Glutamatergic neuron (in vitro differentiated cells): ENCODE measurements at places on chromosomes 5 and 9.
A peak's percentile ranks its signal among the peaks of the same experiment; 100 is the strongest.

GRCh38 chr5:443239-444151, 519 bp downstream of the EXOC3 start:
- DNase-seq, result peak; percentile 13

DNA sequence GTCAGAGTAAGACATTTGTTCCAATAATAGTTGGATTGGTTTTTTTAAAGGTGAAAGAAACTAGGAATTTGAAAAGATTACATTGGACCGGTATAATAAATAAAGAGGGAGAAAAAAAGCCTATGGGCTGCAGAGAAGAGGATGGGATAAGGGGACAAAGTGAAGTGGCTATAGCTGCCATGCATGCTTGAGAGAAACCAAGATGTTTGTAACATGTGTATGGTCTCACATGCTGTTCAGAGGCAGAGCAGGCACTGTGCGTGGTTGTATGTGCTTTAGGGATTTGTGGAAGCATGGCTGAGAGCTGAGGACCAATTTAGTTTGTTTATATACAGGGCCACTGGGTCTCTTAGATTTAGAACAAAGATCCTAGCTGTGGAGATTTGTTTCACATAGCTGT, 32.7 kb downstream of the LNPEP start:
- DNase-seq, result no peak

GRCh38 chr9:19018201-19018600, 14.8 kb downstream of the SAXO1 start:
- DNase-seq, result no peak

GRCh38 chr9:113541019-113541900, 77.7 kb downstream of the RGS3 start:
- peak; percentile 63 for DNase-seq

DNA sequence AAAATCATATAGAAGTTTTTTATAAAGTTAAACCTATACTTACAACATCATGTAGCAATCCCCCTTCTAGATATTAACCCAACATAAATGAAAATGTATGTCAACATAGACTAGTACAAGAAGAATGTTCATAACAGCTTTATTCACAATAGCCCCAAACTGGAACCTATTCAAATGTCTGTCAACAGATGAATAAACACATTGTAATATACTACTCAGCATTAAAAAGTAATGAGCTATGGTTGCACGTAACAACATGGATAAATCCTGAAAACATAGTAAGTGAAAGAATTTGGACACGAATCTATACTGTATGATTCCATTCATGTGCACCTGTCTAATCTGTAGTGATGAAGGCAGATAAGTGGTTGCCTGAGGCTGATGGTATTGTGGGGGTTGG, 73.9 kb downstream of the CSNK1G3 start:
- no peak for DNase-seq

GRCh38 chr9:13860019-13860418, 453.9 kb downstream of the NFIB start:
- DNase-seq, result no peak

DNA sequence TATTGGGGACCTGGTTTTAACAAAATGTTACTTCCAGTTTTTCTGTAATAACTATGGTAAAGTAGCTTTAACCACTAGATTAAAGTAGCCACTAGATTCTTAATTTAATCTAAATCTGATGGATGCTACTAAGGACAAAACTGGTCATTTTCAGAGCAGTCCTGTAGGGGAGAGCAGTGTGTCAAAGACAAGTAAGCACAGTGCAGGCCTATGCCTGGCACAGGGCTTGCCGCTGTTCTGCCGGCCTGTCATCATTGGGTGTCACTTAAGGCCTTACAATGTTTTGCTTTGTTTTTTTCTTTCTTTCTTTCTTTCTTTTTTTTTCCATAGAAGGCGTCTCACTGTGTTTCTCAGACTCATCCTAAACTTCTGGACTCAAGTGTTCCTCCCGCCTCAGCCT, 53.0 kb upstream of the NXNL2 start:
- DNase-seq, result no peak

DNA sequence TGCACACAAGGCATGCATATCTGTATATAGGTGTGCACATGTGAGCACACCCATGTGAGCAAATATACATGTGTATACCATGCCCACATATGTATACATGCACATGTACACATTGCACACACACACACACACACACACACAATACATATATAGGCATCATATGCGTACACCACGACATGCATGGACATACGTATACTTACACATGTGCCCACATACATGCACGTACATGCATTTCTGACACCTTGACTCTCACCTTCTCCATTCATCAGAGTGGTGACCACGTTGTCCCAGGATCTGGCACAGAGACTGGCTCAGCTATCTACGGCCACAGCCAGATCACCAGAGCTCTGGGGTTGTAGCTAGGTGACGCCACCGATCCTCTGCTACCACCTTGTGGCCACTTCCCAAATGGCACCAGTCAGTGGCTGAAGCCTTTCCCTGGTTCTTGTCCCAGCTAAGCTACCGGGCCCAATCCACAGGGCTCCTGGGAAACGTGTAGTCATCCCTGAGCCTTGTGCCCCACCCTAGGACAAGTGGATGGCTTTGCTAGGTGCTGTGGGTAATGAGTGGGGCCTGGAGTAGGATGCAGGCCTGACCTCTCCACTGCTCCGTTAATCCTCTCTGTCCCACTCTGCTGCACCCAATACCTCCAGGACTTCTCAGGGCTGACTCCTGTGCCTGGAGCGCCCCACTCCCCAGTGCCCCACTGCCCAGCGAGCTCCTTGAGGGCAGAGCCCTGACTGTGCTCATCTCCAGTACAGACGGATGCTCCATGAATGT, 194.4 kb downstream of the RGS3 start:
- DNase-seq, result peak; percentile 93

DNA sequence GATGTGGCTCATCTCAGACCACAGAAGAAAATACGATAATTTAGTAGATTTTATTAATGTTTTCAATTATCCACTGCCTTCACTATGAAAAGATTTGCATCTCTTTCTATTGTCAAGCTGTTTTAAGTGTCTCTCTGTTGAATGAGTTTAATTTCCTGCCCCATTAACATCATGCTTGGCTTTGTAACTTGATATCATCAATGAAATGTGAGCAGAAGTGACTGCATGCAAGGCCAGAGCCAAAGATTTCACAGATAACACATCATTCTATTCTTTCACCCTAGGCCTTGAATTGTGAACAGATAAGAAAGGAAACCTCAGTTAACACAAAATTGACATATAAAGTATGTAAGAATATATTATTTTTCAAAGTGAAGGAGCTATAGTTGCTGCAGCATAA, 986.4 kb upstream of the CDH18 start:
- no peak for DNase-seq

DNA sequence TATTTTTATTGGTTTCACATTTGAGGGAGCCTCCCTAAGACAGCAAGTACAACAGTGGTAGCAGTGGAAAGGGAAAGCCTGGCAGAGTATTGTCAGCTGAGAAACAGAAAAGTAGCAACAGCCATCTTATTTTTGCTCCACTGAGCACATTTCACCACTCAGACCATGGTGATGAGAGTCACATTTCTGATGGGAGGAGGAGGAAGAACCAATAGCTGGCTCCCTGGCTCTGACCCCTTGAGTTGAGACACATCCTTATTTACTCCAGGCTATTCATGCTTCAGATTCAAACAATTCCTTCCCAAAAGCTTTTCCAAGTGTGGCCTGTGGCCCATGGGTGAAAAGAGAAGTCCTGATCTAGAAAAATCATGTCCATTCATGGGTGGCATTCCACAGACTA, 236.3 kb downstream of the ARHGAP26 start:
- no peak for DNase-seq

GRCh38 chr5:89729623-89730301, 679.8 kb downstream of the CETN3 start:
- DNase-seq, result no peak

DNA sequence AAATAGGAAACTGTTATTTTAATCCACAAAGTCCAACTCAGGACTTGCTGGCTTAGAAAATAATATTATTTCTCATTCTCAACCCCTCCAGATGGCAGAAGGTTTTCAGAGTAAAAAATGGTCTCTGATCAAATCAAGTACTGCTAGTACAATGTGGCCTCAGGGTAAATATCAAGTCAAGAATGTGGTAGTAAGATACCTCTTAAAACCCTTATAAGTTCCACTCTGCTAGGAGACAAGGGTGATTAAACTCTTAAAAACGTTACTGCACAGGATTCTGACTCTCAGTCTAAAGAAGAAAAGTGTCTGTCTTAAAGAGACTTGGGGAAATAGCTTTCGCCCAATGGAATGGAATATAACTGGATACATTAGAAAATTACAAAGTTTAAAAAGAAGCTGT, 120.8 kb upstream of the PDE4D start:
- DNase-seq, result no peak

GRCh38 chr9:101931756-101932155, 193.3 kb upstream of the GRIN3A start:
- no peak for DNase-seq

DNA sequence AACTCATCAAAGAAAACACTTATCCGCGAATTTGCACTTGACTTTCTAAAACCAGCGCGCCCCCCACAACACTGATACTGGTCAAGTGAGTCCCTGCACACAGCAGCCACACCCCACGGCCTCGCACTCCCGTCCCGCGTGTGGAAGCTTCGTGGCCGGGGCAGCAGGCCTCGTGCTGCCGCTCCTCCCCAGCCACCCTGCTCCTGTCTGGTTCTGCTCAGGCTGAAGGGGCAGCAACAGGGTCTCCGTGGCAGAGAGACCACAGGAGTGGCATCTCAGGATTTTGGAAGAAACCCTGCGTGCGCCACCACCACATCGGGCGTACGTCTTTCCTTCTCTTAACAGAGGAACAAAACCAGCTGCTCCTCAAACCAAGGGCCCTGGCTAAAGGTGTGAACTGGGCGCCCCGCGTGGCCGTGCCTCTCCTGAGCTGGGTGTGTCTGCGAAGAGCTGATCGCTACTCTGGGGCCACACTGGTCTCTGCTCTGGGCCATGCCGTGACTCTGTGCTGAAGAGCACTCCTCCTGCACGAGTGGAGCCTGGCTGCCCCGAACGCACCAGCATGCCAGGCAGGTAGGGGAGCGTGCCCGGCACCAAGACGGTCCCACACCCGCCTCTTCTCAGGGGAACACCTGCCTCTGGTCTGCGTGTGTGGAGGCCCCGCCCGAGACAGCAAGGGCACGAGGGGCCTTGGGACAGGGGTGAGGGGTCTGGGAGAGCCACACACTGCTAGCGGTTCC, 17.4 kb upstream of the LHX3 start:
- no peak for DNase-seq

- DNase-seq, result no peak
Measured at GRCh38 chr5:53253421-53253871, 143.9 kb upstream of the MOCS2 start.

- DNase-seq, result no peak
Measured at GRCh38 chr5:57276353-57276752, 102.5 kb downstream of the GPBP1 start.

- DNase-seq, result no peak
Measured at GRCh38 chr5:125583321-125584139, 837.1 kb upstream of the ZNF608 start.

DNA sequence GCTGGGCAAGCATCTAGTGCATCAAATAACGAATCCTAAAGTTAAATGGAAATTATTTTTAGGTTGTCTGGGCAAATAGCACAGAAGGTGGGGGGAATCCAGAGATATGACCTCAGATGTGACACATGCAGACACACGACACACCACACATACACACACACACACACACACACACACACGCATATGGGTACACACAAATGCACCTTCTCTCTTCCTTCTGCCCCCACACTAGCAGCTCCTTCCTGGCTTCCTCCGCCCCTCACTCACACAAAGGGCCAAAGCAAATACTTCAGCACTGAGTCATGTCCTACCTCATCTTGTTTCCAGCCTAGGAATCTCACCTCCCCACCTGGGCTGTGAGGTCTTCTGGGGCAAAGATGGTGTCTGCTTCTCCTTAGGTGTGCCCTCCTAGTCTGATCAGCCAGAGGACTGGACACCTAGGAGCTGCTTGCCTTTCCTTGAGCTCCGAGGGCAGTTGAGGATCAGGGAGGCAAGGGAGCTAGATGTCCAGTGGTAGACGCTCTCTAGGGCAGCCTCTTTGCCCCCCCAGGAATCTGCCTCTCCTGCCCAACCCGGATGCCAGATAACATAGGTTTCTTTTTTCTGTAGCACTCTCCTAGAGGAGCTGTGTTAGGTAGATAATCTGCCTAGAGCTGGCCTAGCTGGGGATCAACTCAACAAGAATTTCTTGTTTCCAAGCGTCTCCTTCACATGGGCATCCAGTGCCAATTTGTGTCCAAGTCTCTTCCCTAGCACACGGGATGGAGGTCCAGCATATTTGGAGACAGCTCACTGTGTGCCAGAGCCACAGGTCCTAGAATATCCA, 14.3 kb upstream of the JADE2 start:
- no peak for DNase-seq

GRCh38 chr9:71764463-71764862, 3.9 kb downstream of the CEMIP2 start:
- DNase-seq, result no peak

DNA sequence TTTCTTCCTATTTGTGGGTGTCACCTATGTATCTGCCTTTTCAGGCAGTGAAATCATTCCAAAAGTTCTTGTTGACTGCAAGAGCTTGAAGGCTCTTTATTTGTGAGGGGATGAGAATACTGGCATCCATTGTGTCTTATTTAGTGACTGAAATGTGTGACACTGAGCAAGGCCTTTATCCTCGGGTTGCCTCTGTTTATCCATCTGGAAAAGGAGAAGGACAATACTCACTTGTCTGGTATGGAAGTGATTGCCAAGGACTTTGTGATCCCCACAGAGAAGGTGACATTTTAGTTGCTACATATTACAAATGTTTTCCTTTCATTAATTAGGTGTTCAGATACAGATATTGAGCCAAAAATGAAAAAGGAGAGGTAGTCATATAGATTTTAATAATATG, 80.2 kb downstream of the ARRDC3 start:
- DNase-seq, result no peak

- DNase-seq, result no peak
Measured at GRCh38 chr5:159311063-159311462, 19.2 kb downstream of the IL12B start.

- no peak for DNase-seq
Measured at GRCh38 chr5:132473668-132474067, 16.9 kb downstream of the IRF1 start.

DNA sequence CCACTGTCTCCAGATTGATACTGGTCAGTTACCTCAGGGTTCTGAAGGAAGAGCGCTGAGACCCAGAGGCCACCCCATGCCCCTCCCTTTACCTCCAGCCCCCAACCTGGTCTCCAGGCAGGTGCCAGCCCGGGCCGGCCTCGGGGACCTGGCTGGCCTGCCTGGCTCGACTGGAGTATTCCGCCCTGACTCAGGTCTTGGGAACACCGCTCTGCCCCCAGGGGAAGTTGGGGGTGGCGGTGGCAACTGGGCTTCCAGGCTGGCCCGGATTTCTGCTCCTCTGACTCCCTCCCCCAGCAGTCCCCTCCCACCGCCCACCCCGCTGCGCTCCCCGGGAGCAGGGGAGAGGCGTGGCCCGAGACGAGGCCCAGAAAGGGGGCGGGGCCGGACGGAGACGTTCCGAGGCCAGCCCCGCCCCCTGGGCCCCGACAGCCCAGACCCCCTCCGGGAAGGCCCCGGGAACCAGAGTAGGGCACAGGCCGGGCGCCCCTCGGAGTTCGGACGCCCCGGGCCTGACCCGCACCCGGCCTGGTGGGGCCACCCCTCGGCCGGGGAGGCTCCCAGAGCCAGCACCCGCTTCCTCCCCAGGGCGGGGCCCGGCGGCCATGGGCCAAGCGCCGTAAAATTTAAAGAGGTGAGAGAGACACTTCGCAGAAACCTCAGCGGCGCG, 82.5 kb upstream of the ZBTB43 start:
- peak; percentile 75 for DNase-seq
